Effector memory CD8-positive, alpha-beta T cell (primary cell): ENCODE measurements at places on chromosomes 7 and 10.

DNA sequence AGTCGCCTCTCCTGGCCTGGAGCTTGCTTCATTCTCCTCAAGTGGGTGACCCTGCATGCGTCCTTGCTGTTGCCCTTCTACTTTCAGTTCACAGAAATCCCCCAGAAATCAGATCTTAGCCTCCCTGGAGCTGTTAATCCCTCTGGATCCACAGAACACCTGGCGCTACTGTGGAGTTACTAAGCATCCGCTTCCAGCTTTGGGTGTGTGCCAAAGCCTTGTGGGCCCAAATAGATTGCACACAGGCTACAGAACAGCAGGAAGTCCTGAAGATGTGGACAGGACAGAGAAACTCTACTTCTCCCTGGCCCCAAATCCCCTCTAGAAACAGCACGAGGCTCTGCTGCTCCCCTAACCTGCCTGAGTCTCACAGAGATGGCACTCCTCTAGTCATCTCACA lies 36.6 kb upstream of the PDLIM1 start:
- H3K27ac ChIP-seq: no peak overlapping the region
- no peaks in the 10 kb centered on the region for H3K36me3 ChIP-seq
- no peak overlapping the region for H3K4me3 ChIP-seq
- H3K27me3 ChIP-seq: peaks cover 7% of the 10 kb centered on the region
- H3K4me1 ChIP-seq: no peaks in the 10 kb centered on the region
- DNase-seq: no peak

DNA sequence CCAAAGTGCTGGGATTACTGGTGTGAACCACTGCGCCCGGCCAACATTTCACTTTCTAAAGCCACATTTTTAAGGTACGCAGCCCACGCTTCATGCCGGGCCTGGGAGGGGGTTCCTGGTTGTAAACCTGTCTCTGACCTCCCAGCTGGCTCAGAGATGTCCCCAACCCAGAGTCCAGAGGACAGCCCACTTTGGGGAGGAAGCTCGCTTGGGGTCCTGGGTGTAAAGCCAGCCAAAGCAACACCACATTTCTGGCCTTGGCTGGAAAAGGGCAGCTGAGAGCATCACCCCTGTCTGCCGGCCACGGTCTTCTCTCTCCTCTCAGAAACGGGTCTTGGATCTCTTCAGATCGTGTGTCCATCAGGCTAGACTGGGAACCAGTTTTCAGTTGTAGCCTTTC lies 23.9 kb upstream of the PITRM1 start:
- H3K36me3 ChIP-seq: peaks cover 12% of the 10 kb centered on the region
- no peak overlapping the region for H3K4me3 ChIP-seq
- peaks cover 24% of the 10 kb centered on the region for H3K4me1 ChIP-seq
- DNase-seq: no peak

DNA sequence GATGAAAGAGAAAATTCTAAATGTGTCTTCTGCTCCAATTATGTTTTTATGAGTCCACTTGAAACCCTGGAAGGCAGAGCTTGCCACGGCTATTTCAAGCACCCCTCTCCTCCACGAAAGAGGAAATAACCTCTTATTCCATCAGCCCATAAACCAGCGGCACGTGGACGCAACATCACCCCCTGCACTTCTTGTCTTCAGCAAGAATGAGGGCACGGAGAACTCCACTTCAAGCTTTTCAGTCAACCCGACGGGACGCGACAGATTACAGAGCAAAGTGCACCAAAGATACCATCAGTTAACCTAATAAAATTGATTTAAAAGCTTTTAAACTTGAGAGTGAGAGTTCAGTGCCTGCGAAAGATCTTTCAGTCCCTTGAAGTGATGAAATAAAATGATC lies 406.3 kb downstream of the GALNT17 start:
- H3K4me1 ChIP-seq: no peaks in the 10 kb centered on the region
- DNase-seq: no peak
- H3K4me3 ChIP-seq: no peak overlapping the region
- no peaks in the 10 kb centered on the region for H3K36me3 ChIP-seq

- peaks cover 17% of the 10 kb centered on the region for H3K27me3 ChIP-seq
- peaks cover 4% of the 10 kb centered on the region for H3K36me3 ChIP-seq
- no peak for DNase-seq
- no peaks in the 10 kb centered on the region for H3K4me1 ChIP-seq
- no peak overlapping the region for H3K27ac ChIP-seq
Measured at GRCh38 chr10:78567680-78568455, 500.9 kb upstream of the ZMIZ1 start.

DNA sequence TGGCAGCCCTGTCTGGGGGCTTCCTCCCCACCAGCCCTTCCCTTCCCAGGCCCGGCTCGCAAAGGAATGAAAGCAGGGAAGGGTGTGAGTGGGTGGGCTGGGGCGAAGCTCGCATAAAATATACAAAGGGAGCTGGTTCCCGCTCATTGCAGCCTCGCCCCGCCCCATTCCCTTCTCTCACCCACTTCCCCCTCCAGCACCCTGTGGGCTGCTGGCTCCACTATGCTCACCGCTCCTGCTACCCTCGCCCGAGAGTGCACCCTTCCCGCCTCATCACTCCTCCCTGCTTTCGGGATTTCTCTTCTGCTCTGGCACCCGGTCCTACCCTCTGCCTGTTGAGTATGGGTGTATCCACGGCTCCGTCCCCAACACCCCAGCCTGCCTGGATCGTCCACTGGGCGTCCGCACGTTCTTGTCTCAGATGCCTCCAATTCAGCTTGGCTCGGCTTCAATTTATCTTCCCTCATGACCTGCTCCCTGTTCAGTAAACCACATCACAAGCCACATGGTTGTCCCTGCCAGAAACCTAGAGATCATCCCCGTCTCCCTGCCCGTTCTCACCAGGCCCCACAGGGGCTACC lies 14.4 kb upstream of the TTYH3 start:
- H3K27me3 ChIP-seq: peaks cover 6% of the 10 kb centered on the region
- peaks cover 3% of the 10 kb centered on the region for H3K36me3 ChIP-seq
- H3K4me1 ChIP-seq: no peaks in the 10 kb centered on the region

DNA sequence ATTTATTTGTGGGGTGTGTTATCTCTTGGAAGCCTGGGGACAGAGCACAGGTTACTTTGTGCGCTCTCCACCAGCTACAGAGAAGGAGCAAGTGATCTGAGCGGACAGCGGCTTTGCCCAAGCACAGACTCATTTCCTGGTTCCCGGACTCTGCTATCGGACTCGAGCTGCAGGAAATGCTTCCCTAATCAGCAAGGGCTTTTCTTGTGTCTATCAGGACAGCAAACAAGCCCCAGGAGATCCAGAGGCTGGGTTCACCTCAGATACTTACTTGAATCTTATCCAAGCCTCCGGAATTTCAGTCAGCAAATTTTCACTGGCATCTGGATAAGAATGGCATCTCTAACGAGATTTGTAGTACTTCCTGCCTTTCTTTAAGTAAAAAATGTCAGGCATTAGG lies 27.8 kb downstream of the MRC1 start:
- H3K27me3 ChIP-seq: peaks cover 26% of the 10 kb centered on the region
- no peaks in the 10 kb centered on the region for H3K36me3 ChIP-seq
- H3K4me1 ChIP-seq: no peaks in the 10 kb centered on the region
- no peak overlapping the region for H3K4me3 ChIP-seq
- DNase-seq: no peak

- H3K4me3 ChIP-seq: no peak overlapping the region
- H3K36me3 ChIP-seq: peaks cover 34% of the 10 kb centered on the region
- H3K4me1 ChIP-seq: peaks cover 30% of the 10 kb centered on the region
- DNase-seq: no peak
- H3K27me3 ChIP-seq: no peaks in the 10 kb centered on the region
Measured at GRCh38 chr10:21705828-21706176, 171.8 kb downstream of the MLLT10 start.

GRCh38 chr10:61891906-61892585 lies 9.5 kb upstream of the ARID5B start:
- no peaks in the 10 kb centered on the region for H3K36me3 ChIP-seq
- peaks cover 4% of the 10 kb centered on the region for H3K4me1 ChIP-seq
- H3K27ac ChIP-seq: no peak overlapping the region
- no peaks in the 10 kb centered on the region for H3K27me3 ChIP-seq
